ENCODE measurements at places on chromosomes 16 and 17.

DNA sequence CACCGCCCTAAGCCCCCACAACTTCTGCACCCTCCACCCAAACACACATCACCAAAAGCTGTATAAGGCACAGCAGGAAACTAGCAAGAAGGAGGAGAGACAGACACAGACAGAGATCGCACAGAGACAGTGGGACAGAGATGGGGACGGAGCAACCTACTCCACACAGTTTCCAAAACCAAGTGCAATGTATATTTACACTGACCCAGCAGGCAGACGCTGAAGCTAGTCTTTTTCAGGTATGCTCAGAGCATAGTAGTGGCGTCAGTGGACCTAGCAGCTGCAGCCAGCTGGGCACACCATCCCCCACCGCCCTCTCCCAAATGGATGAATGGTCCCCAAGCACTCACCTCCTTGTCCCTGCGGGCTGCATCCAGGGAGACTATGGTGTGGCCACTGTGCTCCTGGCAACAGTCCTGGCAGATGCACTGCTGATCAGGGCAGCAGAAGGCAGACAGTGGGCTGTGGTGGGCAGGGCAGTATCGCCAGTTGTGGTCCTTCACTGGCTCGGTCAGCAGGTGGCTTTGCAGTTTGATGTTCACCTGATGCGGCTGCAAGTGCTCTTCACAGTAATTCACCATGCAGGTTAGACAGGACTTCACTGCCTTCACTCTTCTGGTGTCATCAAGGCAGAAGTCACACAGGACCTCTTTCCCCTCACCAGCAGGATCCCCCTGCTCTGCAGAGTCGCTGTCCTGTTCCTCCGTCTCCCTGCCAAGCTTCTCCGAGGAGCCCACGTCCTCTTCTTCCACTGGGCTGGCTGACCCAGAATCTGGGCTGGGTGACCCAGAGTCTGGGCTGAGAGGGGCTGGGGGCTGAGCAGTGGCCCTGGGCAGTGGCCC lies 31.5 kb upstream of the FBXW10B start:
- DNase-seq, result no peak

GRCh38 chr16:85606904-85607303 lies 6.2 kb upstream of the GSE1 start:
- DNase-seq, result no peak

- no peak for DNase-seq
Measured at GRCh38 chr17:75073618-75074047, 14.1 kb upstream of the SLC16A5 start.

- DNase-seq, result no peak
Measured at GRCh38 chr17:73643001-73643851, 1.0 kb downstream of the SDK2 start.

DNA sequence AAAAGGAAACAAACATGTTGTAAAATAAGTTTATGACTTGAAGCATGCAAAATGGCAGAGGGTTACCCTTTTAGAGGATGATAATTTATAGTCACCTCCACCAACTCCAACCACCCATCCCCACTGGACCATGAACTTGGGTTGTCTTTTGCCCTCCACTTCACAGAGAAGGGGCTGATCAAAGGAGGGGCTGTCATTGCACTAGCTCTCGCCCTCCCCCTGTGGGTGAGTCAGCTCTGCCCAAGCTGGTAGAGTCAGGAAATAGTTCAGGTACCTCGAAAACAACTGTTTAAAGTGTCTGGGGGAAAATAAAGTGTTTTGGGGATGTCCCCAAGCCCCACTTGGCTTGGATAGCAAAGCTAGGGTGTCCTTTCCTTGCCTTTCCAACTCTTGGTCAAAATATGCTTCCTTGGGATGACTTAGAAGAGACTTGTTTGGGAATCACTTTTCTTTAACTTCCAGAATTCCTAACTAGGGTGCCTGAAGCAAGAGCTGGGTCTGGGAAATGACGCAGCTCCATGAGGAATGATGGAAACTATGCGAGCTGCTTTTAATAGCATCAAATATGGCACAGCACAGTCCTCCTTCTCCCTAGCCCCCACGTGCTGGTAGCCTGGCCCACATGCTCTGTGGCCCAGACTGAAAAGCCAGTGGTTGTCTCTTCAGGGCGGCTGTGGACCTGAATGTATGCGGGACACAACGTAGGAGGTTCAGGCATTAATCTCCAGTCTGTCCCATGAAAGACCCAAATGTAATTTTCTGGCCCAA lies 40.7 kb downstream of the TBX4 start:
- DNase-seq, result peak; percentile 48

Measured in fibroblast of skin of left biceps (primary cell).